CD4-positive, alpha-beta T cell treated with Interleukin-17A for 4 hours (primary cell): ENCODE measurements at places on chromosomes 2 and 18.

DNA sequence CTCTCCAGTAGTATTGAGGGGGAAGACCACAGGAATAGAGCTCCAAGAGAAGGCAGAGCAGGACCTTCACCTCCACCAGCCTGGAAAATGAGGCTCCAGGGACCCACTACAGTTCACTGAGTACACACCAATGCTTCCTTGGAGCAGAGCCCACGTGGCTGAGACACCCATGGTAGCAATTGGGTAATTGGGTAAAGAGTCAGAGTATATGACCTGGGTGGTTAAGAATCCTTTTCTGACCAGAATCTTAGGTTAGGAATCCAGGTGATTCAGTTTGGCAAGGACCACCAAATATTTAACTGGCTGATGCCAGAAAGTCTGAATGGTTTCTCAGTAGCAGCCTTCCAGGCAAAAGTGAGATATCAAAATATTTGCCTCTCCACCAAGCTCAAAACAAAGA lies 107.7 kb downstream of the MDH1 start:
- DNase-seq = no peak

DNA sequence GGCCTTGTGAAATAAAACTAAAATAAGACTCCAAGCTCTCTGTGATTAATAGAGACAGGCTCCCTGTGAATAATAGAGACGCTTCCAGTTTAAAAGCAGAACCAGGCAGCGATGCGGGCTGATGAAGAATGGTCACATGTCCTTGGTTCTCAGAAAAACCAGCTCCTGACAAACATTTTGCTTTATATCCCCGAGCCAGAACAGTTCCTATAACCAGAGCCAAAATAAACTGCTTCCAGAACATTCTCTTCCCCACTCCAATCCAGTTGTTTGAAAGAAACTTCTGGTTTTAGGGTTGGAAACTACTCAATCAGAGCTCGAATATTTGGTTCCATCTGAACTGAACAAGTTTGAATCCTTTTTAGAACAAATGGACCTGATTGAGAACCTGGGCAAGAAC lies 213.7 kb downstream of the TSN start:
- no peak for DNase-seq

DNA sequence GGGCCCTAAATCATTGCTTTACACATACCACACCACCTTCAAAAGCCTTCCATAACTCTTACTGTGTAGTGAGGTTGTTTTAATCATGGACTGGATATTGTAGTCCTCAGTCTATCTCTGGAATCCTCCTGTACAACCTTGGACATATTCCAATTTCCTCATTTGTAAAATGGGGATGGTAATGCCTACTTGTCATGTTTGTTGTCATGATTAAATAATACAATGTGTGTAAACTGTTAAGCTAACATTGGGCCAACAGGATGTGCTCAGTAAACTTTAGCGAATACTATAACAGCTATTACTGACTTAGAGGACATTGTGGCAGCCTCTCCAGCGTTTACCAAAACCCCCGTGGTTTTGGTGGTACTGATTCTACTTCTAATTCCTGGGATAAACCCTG lies 74.7 kb upstream of the PTPRM start:
- no peak for DNase-seq

DNA sequence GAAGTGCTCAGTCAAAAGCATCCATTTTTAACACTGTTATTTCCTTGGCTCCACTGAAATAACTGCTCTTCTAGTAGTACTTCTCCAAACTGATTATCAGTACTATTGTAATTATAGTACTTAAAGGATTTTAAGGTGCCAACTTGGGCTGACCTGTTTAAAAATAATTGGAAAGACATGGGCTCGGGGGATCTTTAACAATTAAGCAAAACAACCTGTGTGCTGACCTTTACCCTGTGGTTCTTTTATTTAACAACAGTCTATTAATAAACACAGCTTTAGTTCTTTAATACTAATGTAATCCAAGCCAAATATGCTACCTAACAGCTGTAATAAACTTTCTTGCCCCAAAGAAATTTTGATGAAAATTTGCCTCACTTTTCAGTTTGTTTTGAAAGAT lies 6.9 kb upstream of the ITPRID2 start:
- no peak for DNase-seq

DNA sequence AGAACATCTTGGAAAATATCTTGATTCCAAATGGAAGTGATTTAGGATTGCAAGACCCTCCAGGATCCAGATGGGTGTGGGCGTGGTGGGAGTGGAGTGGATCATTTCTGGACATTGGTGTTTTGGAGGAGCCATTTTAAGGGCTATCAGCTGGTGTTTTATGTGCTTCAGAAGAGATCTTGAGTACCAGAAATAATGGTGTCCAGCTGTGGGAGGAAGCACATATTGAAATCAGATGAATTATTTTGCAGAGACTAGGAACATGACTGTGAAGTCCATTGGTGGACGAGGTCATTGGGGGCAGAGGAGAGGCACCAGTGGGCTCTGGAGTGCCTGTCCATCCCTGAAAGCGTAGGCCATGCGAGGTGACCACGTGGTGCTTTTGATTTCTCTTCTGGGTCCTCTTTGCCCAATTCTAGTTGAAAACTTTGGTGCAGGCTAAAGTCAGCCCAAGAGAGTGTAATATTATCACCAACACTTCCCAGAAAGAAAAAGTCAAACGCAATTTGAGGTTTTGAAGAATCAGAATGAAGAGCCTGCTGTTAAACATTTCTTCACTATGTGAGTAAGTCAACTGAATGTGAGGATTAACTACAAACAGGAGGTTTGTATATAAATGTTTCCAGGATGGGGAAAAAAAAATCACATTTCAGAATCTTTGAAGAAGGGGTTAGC lies 31.6 kb downstream of the RNF144A start:
- no peak for DNase-seq

- no peak for DNase-seq
Observed at GRCh38 chr18:73669297-73669696, 478.3 kb downstream of the FBXO15 start.

GRCh38 chr2:215454519-215455246 lies 18.8 kb upstream of the FN1 start:
- peak; percentile 8 for DNase-seq

DNA sequence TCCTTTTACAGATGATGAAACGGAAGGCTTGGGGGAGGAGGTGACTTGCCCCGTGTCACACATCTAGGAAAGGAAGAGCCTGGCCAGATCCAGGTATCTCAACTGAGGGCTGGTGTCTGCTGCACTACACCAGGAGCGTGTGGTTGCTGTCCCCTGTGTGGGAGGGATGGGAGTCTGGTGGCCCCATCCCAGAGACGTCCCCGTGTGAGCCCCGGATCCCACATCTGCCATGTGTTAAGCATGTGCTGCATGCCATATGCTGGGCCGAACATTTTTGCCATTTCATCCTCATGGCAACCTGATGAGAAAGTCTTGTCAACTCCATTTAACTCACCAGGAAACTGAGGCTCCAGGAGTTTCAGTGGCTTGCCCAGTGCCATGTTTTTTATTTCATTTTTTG lies 4.2 kb downstream of the GAREM2 start:
- no peak for DNase-seq

DNA sequence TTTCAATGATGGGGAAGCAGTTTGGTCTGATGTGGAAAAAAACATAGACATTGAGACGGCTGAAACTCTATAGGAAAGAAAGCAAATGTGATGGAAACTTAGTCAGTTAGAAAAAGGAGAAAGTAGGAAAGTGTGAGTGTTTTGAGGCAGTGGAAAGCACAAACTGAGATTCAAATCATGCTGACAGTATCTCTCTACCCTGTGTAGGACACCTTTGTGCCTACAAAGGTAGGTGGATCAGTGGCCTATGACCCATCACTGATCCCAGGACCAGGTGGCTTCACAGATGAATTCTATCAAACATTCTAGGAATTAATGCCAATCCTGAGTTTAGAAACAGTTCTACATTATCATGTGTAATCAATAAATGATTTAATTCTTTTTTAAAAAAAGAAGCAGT lies 57.1 kb downstream of the CD226 start:
- no peak for DNase-seq

GRCh38 chr2:239958473-239958765 lies 66.7 kb downstream of the NDUFA10 start:
- DNase-seq = no peak

GRCh38 chr2:230124757-230125431 lies 56.2 kb upstream of the SLC16A14 start:
- DNase-seq = no peak

DNA sequence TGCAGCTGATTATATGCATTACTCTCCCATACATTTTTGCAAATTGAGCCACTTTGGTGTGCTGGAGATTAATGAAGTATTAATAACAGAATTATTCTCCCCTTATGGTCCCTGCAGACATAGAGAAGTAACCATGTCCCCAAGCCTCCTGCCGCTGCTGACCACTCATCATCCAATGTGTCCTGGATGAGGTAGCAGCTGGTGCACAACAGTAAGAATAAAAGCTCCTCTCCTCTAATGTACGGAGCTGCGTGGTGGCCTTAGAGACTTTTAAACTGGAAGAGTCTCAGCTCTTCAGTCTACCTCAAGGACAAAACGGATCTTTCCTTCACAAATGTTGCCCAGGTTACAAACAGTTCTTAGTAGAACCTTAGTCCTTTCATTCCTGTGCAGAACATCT lies 37.7 kb downstream of the TPO start:
- DNase-seq = no peak
